Renal pelvis (tissue), 12 donors: ENCODE measurements at places on chromosomes 7 and 10. TPM values are rescaled to one million over a fixed set of nuclear protein-coding genes. Genes with fewer than 3 reads are reported as not detected.

SPDYE9 gene
- polyA plus RNA-seq: 1.1 TPM

CCDC7 gene
- polyA plus RNA-seq: 3.8 TPM

DNA sequence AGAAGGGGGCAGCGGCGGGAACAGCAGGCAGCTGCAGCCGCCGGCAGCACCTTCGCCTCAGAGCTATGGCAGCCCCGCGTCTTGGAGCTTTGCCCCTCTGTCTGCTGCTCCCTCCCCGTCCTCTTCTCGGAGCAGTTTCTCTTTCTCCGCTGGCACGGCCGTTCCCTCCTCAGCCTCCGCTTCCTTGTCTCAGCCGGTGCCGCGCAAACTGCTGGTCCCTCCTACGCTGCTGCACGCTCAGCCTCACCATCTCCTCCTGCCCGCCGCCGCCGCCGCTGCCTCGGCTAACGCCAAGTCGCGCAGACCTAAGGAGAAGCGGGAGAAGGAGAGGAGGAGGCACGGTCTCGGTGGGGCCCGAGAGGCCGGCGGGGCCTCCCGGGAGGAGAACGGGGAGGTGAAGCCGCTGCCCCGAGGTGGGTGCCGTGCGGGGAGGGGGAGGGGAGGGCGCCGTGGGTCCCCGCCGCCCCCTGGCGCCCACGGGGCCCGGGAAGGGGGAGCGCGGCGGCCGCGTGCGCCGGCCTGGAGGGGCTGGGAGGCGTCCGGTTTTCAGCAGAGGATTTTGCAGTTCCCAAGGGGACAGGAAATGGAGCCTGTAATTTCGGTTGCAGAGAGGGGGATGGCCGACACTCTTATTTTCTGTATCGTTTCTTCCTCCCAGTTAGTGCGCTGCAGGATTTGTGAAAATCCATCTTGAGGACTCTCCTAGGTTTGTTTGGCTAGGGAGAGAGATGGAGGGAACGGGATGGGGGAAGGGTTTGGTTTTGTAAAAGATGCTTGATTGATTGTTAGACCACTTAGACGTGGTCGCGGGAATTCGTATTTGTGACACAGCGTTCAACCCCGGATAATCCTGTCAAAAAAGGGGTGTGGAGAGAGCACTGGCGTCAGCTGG lies 630 bp downstream of the RSBN1L start:
- DNase-seq: peak; percentile 49

- no peak for DNase-seq
Measured at GRCh38 chr7:121878918-121879464, 6.0 kb downstream of the PTPRZ1 start.

GRCh38 chr10:62011558-62011957 lies 110.1 kb downstream of the ARID5B start:
- no peak for DNase-seq
